Left lung (tissue), 14 donors: ENCODE measurements at places on chromosomes 5 and 9. TPM values are rescaled to one million over a fixed set of nuclear protein-coding genes. Genes with fewer than 3 reads are reported as not detected.

DNA sequence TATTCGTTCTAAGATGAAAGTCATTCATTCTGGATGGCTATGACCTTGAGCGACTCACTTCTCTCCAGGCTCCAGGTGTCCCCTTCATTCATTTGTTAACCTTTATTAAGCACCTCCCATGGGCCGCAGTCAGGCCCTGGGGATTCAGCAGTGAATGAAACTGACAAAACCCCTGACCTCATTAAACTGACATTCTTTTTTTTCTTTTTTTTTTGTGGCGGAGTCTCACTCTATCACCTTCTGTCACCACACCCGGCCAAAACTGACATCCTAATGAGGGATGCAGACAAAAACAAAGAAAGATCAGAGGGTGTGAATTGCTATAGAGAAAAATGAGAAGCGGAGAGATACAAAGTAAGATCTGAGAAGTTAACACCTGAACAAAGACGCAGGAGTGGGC, 16.5 kb upstream of the ODF2 start:
- DNase-seq = no peak

GRCh38 chr9:77961541-77961940, 70.1 kb downstream of the GNAQ start:
- DNase-seq = no peak

GRCh38 chr5:37187465-37187977, 61.7 kb downstream of the CPLANE1 start:
- DNase-seq = no peak

GRCh38 chr5:64566310-64566916, 60.6 kb downstream of the RGS7BP start:
- peak; percentile 28 for DNase-seq

DNA sequence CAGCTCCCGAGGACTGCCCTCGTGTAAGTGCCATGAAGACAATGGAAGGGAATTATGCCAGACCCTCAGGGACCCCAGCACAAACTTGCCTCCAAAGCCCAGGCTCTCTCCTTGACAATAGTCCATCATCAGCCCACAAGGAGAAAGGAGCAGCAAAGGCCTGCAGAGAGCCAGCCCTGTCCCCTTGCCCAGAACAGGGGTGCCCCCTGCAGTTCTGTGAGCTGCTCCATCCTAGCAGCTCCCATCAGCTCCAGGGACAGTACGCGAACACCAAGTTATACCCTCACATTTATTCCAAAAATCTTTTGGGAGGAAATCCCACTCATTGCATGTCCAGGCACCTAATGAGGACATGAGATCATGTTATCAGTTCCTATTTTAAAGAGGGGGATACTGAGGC, 11.1 kb downstream of the BARX1 start:
- no peak for DNase-seq

- no peak for DNase-seq
These were observed 69.3 kb downstream of the COL5A1 start for GRCh38 chr9:134710901-134711300.

DNA sequence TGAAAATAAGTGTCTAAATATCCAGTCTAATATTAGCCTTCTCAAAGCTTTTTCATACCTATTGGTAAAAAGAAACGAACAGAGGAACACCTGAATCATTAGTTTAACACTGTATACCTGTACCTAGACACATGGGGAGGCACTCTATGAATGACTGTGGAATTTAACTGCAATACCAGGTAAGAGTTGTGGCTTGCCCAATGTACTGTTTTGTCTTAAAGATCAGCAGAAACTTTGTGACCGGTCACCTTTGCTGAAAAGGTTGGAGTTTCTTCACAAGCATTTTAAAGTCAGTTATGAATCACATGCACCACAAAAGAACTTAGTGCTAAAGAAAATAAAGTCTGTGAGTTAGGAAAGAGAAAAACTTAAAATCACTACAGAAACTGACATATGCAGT, 2.4 kb downstream of the PGGT1B start:
- no peak for DNase-seq

GRCh38 chr5:93579692-93580062, 1.3 kb downstream of the NR2F1-AS1 start:
- peak; percentile 78 for DNase-seq

GRCh38 chr9:100731038-100731556, 153.2 kb downstream of the CAVIN4 start:
- no peak for DNase-seq

DNA sequence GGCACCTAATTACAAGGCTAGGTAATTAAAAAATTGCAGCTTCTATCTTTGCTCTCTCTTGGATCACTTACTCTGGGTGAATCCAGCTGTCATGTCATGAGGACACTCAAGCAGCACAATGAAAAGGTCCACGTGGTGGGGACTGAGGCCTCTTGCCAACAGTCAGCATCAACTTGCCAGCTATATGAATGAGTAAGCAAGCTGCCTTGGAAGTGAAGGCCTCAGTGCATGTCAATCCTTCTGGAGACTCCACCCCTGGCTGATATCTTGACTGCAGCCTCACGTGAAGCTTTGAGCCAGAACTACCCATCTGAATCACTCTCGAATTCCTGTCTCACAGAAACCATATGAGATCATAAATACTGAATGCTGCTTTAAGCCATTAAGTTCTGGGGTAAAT, 140.5 kb downstream of the SNX18 start:
- DNase-seq = no peak

DNA sequence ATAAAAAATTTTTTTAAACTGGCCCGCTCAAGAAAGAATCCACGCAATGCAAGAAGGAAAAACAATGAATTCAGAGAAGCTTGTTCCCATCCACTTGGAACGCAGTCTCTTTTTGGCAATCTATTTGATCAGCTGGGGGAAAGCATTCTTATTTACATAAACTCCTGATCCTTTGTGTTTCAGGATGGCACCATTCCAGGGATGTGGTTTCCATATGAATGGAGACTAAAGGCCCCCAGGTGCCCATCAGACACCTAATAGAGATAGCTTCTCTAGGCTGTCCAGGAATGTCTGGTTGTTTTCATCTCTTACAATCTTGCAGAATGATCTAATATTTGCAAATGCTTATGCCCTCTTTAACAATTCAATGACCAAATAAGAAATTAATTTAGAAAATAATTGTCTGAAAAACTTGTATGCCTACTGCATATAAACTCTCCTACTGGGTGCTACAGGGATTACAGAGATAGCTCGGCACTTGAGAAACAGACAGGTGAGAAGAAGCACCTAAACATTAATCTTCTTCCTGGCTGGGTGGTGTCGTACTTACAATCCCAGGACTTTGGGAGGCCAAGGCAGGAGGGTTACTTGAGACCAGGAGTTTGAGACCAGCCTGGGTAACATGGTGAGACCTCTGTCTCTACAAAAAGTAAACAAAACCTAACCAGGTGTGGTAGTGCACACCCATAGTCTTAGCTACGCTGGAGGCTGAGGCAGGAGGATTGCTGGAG, 3.0 kb upstream of the RASGRF2 start:
- DNase-seq = no peak

DNA sequence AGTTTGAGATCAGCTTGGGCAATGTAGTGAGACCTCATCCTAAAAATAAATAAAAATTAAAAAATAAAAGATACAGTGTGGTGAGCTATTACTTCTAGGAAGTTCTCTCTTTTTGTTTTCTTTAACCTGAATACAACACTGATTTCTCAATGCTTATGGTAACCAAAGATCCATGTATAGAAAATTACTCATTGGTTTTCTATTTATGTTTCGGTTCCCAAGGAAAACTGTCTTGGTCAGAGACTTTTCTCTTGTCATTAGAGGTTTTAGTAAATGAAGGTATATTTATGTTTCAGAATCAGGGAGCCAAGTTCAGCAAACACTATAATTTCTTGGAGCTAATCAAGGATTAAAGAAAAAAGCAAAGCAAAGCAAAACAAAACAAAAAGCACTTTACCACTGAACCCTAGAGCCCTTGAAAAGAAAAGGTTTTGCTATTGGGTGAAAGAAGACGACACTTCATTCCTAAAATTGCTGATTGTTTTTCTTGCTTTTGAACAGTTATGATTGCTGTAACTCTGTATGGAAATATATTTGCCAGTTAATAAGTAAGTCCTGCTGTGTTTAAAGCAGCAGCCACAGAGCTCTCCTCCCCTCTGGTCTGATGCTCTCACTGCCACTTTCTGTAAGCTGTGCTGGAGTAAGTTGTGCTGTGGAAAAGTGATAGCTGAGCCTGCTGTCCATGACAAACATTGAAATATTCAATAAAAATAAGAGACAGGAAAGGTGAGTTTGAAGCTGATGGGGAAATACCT, 298.2 kb downstream of the CD180 start:
- DNase-seq = no peak

DNA sequence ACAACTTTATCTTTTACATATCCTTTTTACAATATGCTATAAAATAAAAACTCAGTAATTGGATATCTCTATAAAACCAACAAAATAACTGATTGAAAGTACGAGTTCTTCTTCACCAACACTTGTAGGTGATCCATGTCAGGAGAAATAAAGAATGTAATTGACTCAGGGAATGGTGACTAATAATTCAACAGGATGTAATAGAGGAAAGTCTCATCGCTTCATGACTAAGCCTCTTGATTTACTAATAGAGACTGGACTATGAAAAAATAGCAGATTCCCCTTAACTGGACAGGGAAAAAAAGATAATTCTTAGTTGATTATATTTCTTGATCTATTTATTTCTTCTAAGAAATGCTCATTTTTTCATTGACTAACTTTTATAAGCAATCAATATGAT, 507.7 kb upstream of the PTGER4 start:
- no peak for DNase-seq

GRCh38 chr9:35665471-35665818, 450 bp upstream of the ARHGEF39 start:
- no peak for DNase-seq

- DNase-seq = no peak
These were observed 4.0 kb downstream of the TRAF1 start for GRCh38 chr9:120922404-120923195.

DNA sequence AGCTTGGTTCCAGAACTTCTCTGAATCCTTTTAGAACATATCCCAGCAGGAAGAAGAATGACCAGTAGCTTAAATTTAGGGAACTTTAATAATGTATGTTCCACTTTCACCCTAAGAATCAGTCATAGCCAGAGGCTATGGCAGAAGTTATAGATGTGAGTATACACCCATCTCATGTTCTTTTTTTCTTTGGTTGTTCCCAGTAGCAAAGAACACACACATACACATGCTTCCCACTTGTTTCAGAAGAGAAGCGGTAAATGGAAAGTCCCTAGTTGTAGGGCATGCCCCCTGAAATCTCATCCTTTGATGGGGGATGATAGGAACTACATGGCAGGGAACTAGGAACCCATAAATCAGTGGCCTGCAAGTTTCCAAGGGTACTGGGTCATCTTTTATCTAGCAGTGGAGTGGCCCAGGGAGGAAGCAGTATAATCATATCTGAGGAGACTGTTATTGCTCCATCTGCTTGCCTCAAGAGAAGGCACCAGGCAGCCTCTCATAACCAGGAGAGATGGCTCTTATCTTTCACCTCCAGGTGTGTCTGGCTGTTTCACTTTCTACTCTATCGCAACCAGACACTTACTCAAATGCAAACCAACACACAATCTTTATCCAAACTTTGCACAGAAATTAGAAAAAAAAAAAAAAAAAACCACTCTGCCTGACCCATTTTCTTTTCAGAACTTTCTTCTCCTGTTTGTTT, 109.5 kb downstream of the SNCAIP start:
- no peak for DNase-seq

DNA sequence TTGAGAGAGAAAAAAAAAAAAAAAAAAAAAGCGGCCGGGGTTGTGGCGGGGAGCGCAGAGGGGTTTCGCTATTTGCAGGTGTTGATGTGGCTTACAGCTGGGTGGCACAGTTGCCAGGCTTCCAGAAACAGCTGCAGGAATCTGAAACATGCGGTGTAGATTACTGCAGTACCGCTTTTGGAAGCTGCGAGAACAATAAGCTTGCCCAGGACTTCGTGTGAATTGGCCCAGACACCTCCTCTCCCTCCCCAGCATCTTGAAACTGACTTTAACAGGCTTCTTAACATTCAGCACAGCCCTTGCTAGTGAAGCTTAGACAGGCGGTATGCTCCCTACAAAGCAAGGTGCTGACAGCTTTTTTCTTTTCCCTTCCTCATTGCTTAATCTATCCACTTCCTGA, 104.0 kb downstream of the ATP10B start:
- DNase-seq = no peak

DNA sequence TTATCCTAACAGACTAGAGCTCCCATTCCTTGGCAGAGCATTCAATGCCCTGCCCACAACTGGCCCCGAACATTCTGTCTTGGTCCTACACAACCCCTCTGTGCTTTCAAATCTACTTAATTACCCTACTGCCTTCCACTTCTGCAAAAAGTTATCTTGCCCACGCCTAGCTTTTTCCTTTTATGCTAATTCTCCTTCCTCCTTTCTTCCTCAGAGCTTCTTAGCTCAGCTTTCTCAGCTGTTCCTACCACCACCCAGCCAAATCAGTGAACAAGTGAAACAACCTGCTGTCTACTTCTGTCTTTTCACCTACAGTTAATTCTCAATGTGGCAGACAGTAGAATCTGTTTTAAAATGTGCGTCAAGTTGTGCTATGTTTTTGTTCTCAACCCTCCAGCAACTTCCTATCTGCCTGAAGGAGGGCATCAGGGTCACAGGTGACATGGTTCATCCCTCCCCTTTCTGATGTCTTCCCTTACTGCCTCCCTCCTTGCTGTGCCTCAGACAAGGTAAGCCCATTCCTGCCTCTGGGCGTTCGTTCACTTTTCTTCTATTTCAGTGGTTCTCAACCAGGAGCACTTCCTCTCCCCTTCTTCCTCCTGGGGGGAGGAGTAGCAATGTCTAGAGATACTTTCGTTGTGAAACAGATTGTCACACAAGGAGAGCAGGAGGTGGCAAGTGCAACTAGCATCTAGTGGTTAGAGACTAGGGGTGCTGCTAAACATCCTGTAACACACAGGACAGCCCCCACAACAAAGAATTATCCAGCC, 1.3 kb upstream of the REEP5 start:
- DNase-seq = no peak

DNA sequence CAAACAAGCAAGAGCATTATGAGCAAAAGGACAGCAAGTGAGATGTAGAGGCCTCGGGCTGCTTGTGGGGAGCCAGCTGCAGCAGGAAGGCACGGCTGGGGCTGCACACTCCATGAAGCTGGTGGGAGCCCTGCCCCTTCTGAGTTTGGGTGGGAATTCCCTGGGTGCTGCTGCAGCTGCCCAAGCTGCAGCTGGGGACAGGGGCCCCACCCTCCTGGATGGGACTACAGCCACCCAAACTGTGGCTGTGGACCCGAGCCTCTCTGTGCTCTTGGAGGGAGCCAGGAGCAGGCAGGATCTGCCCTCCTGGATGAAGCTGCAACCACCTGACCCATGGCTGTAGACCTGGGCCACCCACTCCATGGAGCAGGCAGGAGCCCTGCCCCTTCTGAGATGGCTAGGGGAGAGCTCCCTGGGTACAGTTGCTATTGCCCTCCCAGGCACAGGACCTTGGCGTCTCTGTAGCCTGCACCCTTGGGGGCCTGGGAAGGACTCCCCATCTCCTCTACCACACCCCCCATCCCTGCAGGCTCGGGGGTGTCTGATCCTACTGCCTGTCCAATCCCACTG, 159.1 kb downstream of the ERCC6L2 start:
- no peak for DNase-seq

The CBY3 gene
- 0.71 TPM for polyA plus RNA-seq

The UBQLN1 gene
- 99.8 TPM for polyA plus RNA-seq

The TRPM6 gene
- 0.43 TPM for polyA plus RNA-seq

The BTNL9 gene
- 13.7 TPM for polyA plus RNA-seq

The GGTA1 gene
- polyA plus RNA-seq = 7.3 TPM

The PCDHB10 gene
- polyA plus RNA-seq = 6.3 TPM
